NCI-H2227 treated with DMSO at 0.1 percent for 48 hours (cell line): ENCODE measurements at places on chromosomes 13 and 19.

DNA sequence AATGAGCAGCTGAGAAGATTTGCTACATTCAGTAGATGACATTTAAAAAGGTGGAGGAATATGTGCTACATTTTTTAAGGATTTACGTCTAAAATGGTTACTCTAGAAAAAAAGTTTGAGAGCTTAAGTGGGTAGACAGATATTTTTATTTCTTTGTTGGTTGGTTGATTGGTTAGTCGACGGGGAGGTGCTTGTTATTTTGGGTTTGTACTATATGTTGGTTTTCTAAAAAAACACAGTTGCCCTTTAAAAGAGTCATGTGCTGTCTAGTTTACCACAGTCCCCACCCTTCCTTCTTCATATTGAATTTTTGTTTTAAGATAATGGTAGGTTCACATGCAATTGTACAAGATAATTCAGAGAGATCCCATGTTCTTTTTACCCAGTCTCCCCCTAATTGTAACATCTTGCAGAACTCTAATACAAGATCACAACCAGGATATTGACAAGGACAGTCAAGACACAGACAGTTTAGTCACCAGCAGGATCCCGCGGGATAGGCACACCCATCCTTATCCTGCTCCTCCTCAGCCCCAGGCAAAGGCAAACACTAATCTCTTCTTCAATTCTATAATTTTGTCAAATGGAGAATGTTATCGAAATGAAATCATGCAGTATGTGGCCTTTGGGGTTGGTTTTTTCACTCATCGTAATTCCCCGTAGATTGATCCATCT is 171.4 kb downstream of the FOXO1 start:
- DNase-seq, result no peak

GRCh38 chr13:29830000-29830399 is 20.4 kb downstream of the UBL3 start:
- no peak for DNase-seq

DNA sequence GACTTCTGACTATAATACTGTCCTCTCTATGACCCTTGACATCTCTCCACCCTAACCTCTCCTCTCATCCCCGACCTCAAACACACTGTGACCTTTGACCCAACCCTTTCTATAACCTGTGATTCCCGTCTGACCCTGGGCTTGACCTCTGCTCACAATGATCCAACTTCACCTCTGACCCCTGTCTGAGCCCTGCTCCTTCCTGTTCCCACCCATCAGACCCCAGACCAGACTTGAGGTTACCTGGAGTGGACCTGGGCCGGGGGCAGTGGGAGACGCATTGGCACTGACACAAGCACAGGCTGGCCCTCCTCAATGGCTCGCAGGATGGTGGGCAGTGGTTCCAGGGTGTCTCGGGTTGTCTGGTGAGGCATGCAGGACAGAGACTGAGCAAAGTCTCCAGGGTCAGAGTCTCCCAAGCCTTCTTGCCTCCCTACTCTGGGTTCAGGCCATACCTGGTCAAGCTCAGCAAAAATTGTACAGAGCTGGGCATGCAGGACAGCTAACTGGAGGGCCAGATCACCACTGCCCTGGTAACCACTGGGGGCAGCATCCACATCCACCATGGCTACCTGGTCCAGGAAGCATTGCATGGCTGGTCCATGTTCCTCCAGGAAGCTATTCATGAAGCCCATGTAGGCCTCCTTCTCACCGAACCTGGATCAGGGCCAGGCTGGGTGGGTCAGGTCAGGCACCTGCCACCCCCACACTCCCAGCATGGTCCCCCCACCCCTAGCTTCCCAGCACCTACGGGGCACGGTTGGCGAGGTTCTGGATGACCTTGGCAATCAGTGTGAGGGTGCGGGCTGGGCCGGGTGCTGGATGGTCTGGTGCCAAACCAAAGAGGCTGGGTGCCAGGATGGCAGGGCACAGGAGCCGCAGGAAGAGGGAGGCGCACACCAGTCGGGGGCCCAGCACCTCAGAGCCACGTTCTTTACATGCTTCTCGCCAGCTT is 4.4 kb upstream of the WIZ start:
- DNase-seq, result no peak

- DNase-seq, result no peak
Measured at GRCh38 chr13:23866420-23867026, 22.7 kb downstream of the MIPEP start.

GRCh38 chr19:33440241-33440640 is 66.7 kb downstream of the CEBPG start:
- DNase-seq, result no peak

DNA sequence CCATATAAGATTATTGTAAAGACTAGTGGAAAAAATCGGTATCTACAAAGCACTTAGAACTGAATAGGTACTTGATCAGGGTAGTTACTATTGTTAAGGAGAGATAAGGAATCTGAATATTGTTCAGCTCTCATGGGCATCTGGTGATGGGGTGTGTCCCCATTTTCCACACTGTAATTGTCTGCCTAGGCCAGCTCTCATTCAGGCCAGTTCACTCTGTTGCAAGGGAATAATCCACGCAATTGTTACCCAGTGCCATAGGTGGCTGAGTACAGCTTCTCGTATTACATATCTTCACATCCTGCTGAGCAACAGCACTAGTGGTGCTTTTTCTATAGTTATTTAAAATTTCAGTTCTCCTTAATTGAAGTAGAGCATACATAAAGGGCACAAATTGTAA is 45.6 kb upstream of the C13orf42 start:
- no peak for DNase-seq

GRCh38 chr19:40134866-40135265 is 44.1 kb upstream of the ZNF780A start:
- DNase-seq, result no peak

- no peak for DNase-seq
Measured at GRCh38 chr13:46983881-46984280, 87.0 kb upstream of the HTR2A start.

DNA sequence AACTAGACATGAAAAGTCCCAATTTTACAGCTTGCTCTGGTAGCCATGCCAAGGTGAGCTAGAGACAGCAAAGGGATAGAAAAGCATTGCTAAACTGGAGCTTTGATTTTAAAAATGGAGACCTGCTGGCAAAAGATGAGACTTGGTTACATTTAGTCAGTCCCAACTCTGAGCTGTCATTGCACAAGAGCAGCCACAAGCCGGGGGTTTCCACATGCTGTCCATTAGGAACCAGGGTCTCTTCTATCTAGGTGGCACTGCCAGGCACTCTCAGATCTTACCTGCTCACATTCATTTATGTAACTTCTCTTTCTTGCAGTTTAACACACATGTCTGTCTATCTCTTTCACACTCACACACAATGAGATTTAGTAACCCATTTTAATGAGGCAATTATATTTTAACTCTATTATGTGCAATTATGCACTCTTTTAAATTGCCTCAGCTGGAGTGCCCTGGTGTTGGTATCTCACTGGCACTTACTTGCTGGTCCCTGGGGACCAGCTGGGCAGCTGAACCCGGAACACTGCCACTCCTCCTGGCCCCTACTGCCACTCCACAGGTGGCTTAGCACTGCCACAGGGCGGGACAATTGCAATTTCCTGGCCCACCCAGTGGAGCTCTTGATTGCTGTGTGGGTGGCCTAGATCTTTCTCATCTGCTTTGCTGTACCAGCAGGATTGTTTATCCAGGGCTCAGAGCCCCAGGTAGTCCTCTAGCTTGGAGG is 112.5 kb downstream of the COG6 start:
- no peak for DNase-seq

GRCh38 chr13:99260216-99260615 is 2.0 kb upstream of the GPR18 start:
- no peak for DNase-seq

GRCh38 chr19:46980761-46981160 is 38.9 kb upstream of the NPAS1 start:
- DNase-seq, result no peak

DNA sequence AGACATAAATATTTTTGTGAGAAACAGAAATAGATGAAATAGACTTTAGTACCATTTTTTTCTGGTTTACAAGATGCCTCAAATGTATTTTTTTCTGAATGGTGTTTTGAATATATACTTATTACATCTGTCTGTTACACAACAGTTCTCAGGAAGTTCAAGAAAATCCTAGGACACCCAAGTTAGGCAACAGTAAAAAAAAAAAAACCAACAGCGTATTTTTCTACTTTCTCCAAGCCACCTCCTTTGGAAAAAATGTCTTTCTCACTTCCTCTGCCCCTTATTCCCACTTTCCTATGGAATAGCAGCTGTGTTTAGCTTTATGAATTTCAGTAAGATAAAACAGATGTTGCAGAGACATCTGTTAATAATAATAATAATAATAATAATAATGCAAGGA is 489.6 kb upstream of the KLF12 start:
- no peak for DNase-seq

DNA sequence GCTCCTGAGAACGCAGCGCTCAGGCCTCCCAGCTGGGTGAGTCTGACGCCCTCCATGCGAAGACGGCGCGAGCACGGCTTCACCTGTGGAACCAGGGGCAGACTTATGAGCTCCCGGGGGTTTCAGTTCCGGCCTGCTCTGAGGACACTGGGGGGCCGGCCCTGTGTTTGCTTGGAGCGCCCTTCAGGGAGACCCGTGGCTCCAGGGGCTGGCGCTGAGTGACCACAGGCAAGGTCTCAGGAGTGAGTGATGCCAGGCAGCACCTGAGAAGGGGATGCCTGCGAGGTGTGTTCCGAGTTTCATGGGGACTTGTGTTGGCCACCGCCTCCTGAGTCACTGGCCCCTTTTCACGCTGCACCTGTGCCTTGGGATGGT is 4.5 kb downstream of the MCF2L start:
- no peak for DNase-seq

DNA sequence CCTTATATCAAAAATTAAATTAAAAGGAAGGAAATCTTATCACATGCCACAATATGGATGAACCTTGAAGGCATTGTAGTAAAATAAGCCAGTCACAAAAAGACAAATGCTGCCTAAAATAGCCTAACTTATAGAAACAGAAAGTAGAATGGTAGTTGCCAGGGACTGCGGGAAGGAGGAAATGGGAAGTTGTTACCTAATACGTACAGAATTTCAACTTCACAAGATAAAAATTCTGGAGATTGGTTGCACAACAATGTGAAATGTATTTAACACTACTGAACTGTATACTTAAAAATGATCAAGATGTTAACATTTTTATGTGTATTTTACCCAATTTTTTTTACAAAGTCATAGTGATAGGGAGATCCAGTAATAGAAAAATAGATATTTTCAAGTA is 10.2 kb upstream of the N4BP2L2 start:
- DNase-seq, result no peak

DNA sequence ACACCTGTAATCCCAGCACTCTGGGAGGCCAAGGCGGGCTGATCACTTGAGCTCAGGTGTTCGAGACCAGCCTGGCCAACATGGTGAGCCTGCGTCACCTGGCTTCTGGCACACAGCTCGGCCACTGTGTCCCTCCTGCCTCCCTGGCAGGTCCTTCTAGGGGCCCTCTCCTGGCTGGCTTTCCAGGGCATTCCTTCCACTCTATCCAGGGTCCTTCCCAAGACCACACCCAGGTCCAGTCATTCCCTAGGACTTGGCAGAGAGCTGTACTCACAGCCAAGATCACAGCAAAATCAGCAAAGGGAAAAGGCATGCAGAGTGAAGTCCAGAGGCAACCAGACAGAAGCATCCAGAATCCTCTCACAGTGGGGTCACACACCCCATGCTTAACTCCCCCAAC is 9.7 kb upstream of the HSH2D start:
- DNase-seq, result no peak

DNA sequence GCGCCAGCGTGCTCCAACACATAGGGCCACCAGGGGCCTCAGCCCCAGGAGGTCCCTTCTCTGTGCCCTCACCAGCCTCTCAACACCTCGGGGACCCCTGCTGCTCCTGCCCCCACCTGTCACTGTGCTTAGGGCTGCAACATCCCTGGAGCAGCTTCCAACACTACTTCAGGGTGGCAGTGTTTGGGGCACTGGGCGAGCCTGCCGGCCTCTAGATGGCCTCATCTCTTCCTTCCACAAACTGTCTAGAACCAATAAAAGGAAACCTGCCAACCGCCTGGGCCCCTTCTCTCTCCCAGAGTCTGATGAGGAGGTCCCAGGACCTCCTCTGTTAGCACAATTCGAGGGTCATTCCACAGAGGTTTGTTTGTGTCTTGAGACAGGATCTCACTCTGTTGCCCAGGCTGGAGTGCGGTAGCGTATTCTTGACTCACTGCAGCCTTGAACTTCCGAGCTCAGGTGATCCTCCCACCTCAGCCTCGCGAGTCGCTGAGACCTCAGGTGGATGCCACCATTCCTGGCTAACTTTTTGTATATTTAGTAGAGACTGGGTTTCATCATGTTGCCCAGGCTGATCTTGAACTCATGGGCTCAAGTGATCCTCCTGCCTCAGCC is 10.1 kb upstream of the SHD start:
- DNase-seq, result no peak

DNA sequence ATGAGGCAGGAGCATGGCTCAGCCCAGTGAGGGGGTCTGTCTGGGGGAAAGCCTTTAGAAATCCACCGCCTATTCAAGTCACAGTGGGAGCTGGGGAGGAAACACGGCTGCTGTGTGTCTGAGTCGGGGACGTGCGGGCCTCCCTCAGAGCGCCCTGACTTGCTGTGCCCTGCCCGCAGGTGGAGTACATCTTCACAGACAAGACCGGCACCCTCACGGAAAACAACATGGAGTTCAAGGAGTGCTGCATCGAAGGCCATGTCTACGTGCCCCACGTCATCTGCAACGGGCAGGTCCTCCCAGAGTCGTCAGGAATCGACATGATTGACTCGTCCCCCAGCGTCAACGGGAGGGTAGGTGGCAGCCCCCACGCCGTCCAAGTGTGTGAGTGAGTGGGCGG is 137.8 kb upstream of the MCF2L start:
- no peak for DNase-seq

DNA sequence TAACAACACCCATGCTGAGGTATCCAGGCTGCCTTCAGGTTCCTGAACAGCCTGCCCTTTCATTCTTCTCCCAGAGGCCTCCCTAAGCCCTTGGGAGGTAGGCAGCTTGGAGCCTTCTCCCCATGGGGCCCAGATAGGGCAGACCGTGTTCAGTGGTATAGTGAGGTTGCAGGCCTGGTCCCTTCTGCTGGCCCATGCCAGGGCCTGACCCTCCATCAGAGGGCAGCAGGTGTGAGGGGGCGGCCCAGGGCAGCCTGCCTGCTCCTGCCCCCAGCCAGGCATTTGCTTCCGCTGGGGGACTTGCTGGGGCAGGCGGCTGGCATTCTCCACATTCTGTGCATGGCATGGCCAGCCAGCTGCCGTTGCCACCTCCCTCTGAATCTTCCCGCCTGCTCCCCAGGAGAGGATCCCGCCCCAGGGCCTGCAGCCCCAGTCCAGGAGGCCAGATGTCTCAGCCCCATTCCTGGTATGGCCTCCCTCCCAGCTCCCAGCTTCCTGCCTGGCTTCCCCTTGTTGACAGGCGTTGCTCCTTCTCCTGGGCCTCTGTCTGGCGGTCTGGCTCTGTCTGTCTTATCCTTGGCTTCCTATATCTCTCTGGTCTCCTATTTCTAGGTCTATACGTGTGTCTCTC is 8.9 kb downstream of the CIC start:
- no peak for DNase-seq
